ENCODE measurements at places on chromosomes 12 and 14. TPM values are rescaled to one million over a fixed set of nuclear protein-coding genes. Genes with fewer than 3 reads are reported as not detected.
A peak's percentile ranks its signal among the peaks of the same experiment; 100 is the strongest.

DNA sequence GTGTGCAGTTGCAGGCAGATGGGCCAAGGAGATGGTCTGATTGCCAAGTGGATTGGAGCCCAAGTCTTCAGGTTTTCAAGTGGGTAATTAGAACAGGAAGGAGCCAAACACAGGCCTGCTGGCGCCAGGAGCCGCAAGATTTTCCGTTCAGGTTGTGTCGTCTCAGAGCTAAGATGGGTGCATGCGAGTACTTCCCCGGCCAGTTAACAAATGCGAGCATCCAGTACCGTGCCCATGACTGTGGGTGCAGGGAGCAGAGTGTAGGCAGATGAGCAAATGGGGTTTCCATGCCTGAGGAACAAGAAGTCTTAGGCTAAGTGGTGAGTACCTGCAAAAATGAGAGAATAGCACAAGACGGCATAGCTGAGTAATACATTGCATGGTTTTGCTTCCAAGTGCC lies 90.5 kb downstream of the CHST11 start:
- DNase-seq, result peak; percentile 48

- DNase-seq, result no peak
These were observed 17.1 kb upstream of the ADGRD1 start for GRCh38 chr12:130936561-130936960.

GRCh38 chr12:121930862-121931261 lies 12.5 kb downstream of the CFAP251 start:
- no peak for DNase-seq

- no peak for DNase-seq
These were observed 50.8 kb downstream of the DYNC1H1 start for GRCh38 chr14:102015045-102015685.

DNA sequence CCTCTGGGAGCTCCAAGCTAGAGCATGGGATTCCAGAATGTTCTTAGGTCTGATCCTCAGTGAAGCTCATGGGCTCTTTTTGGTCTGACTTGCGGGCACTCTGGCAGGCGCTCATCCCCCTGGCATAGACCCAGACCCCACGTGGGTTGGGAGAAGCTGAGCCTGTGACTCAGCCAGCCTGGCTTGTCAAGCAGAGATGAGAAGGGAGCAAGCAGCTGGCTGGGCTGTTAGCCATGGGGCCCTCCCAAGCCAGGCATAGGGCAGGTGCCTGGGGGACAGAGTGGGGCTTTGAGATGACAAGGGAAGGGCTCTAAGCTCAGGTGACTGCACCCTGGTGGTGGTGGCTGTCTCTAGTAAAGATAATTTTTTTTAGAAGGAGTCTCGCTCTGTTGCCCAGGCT lies 80.3 kb upstream of the NOS1 start:
- peak; percentile 41 for DNase-seq

- DNase-seq, result no peak
These were observed 112.6 kb upstream of the TMCC3 start for GRCh38 chr12:94762943-94763342.

GRCh38 chr14:78319887-78320635 lies 149.9 kb downstream of the NRXN3 start:
- DNase-seq, result no peak

DNA sequence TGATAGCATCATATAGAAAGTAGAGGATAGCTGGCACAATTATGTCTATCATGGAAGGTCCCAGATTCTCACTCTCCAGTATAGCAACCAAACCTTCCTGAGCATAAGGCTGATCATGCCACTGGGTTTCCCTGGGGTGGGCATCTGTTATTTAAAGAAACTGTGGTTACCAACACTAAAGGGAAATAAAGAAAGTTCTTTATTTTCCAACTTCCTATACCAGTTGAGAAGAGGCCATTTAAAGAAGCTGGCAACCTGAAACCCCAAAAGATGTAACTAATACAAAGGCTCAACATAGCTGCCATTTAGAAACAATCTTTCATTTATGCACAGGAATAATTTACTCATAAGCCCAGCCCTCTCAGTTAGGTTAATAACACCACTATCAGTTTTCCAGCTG lies 3.1 kb downstream of the BCAT1 start:
- DNase-seq, result no peak

DNA sequence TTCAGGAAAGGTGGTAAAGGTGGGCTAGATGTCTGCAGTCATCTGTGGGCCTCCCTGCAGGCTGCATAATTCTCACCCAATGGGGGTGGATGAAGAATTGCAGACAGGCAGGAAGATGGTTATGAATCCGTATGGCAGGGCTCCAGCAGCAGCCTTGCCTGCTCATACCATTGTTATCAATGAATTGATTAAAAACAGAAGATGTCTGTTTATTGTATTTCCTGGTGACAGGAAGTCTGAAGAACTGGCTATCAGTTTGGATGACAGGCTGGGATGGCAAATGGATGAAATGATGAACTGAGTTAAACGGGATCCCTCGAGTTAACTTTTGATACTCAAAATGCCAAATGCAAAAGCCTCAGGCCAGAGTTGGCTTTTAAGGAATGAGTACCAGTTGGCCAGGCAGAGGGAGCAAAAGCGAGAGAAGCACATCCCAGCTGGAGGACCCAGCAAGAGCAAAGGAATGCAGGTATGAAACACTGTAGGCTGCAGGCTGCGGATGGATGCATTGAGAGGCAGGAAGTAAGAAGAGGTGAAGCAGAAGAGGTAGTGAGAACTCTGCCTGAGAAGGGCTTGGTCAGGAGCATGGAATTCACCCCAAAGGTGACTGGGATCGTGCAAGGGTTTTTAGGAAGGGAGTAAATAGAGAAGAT lies 550.0 kb upstream of the TBX3 start:
- no peak for DNase-seq

DNA sequence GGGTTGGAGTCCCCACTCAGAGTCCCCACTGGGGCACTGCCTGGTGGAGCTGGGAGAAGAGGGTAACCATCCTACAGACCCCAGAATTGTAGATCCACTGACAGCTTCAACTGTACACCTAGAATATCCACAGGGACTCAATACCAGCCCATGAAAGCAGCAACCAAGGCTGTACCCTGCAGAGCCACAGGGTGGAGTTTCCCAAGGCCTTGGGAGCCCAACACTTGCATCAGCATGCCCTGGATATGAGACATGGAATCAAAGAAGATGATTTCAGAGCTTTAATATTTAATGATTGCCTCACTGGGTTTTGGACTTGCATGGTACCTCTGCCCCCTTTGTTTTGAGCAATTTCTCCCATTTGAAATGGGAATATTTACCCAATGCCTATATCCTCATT lies 80.4 kb downstream of the RASSF9 start:
- DNase-seq, result no peak

DNA sequence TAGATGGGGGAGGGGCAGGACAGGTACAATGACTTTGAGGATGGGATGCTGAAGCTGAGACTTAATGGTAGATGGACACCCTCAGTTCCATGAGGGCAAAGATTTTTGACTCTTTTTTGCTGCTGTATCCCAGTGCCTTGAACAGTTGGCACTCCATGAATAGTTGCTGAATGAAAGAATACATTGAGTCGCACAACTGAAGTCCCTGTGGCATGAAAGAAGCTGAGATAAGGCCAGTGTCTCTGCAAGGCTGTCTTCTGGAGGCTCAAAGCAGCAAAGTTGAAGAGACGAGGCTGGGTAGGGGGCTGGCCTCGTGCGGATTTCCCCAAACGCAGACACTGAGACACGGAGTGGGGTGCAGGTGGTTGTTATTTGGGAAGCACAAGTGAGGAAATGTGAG lies 179.3 kb downstream of the ADCK1 start:
- no peak for DNase-seq

DNA sequence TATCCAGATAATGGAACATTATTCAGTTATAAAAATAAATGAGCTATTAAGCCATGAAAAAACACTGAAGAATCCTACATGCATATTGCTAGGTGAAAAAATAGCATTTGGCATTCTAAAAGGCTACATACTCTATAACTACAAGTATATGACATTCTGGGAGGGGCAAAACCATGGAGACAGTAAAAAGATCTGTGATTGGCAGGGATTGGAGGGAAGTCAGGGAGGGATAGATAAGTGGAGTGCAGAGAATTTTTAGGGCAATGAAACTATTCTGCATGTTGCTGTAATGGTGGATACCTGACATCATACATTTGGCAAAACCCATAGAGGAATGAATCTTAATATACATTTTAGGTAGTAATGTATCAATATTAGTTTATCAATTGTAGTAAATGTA lies 63.1 kb upstream of the SLC38A2 start:
- DNase-seq, result no peak

DNA sequence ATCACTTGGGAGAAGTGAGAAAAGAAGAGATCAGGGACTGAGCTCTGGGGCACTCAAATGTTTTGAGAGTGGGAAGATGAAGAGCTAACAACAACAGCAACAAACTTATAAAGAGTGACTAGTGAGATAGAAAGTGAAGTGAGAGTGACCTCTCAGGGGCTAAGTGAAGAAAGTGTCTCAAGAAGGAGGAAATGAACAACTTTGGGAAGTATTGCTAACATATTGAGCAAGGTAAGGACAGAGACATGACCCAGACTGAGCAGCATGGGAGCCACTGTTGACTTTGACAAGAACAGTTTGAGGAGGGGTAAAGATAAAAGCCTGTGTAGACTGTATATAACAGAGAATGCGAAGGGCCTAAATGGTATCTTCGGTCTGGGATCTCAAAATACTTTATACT lies 155.1 kb upstream of the BTG1 start:
- no peak for DNase-seq

GRCh38 chr12:31227401-31227981 lies 98.5 kb downstream of the SINHCAF start:
- DNase-seq, result no peak

DNA sequence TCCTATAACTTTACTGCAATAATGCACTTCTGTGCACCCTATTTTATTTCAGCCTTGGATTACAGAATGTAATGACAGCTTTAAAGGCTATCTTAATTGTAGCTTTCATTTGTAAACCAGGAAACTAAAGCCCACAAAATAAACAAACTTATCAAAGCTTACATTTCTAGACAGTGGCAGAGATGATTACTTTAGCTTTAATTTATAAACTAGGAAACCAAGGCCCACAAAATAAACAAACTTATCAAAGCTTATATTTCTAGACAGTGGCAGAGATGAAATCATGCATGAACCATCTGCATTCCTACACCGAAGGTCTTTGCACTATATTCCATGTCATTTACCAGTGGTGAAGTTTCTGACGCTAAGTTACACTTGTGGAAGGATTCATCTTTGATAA lies 74.4 kb downstream of the PRKD1 start:
- DNase-seq, result no peak

GRCh38 chr12:63945777-63946176 lies 101.3 kb downstream of the SRGAP1 start:
- no peak for DNase-seq

- no peak for DNase-seq
These were observed 34.9 kb downstream of the SH2B3 start for GRCh38 chr12:111440631-111441030.

DNA sequence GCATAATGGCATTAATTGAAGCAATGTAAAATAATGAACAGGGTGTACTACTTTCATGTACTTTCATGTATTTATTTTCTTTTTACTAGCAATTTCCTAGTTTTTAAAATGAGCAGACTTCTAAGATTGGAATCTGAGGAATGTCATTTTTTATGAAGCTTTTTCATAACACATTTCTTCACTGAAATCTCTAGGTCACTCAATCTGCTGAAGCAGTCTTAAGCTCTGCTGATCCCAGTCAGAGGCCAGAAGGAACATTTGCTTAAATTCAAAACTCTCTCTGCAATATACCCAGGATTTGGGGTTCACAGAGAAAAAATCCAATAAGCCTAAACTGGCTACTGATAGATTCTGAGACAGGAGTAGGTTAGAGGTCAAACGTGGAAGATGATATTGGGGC lies 73.6 kb upstream of the CNTN1 start:
- DNase-seq, result no peak

- no peak for DNase-seq
These were observed 1.3 kb downstream of the HVCN1 start for GRCh38 chr12:110687396-110688169.

- no peak for DNase-seq
These were observed 16.7 kb downstream of the TBC1D30 start for GRCh38 chr12:64840949-64841717.

DNA sequence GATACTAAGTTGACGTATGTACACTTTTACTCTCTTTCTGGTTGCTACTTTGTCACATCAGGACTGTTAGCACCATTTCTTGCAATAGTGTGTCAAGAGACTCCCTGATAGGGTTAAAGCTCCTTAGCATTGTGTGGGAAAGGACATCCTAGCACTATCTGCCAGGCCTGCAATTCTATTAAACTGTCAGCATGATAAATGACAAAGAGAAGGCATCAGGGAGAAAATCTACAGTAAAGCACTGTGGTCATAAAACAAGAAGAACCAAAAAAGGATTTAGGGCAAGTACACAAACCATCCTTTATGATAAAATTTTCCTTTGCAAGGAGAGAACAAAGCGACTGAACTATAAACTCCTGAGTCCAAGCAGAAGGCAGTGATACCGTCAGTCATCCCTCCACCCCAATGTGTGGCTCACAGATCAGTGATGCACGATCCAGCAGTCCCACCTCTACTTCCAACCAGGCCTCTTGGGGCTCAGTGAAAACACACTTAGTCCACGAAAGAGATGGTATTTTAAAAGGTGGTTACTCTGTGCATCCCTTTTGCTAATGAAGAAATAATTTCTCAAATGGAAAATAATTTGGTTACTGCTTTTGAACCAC lies 31.4 kb upstream of the SLC35F4 start:
- no peak for DNase-seq

DNA sequence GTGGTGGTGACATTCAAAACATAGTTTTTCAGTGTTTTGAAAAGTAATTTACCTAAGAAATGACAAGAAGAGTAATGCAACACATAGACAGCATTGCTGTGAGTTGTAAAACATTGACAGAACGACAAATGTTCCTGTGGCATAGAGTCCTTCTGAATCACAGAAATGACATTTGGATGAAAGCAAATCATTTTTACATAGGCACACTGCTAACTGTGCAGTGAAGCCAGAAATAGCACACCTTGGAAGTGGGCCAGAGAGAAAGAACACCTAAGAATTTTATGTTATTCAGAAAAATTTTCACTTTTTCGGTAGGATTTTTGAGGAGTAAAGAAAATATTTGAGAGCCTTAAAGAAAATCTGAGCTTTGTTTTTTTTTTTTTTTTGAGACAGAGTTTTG lies 100.6 kb downstream of the ANO4 start:
- DNase-seq, result no peak

GRCh38 chr12:86249851-86250250 lies 6.3 kb downstream of the MGAT4C start:
- no peak for DNase-seq

The FGF23 gene
- not detected for polyA plus RNA-seq

The NINJ2 gene
- 3.2 TPM for polyA plus RNA-seq

The CFAP251 gene
- 1.3 TPM for polyA plus RNA-seq

The C1R gene
- polyA plus RNA-seq, result 140 TPM

The TMEM263 gene
- 56.7 TPM for polyA plus RNA-seq

The INHBE gene
- 0.90 TPM for polyA plus RNA-seq

The ABHD4 gene
- polyA plus RNA-seq, result 19.9 TPM

The GSG1 gene
- polyA plus RNA-seq, result 19.1 TPM

The IFNG gene
- not detected for polyA plus RNA-seq

The GARIN6 gene
- not detected for polyA plus RNA-seq

The POTEM gene
- not detected for polyA plus RNA-seq

The NRXN3 gene
- 0.40 TPM for polyA plus RNA-seq

The MYH6 gene
- 3.2 TPM for polyA plus RNA-seq

The TMTC1 gene
- 57.0 TPM for polyA plus RNA-seq

The FGD4 gene
- polyA plus RNA-seq, result 21.0 TPM

The EPS8 gene
- polyA plus RNA-seq, result 34.5 TPM

The SDSL gene
- 2.3 TPM for polyA plus RNA-seq

The INHBC gene
- polyA plus RNA-seq, result not detected
